ENCODE measurements at places on chromosomes 7 and 10.

- DNase-seq = no peak
These were observed 33.2 kb downstream of the SEMA3A start for GRCh38 chr7:84161398-84161797.

GRCh38 chr7:90472805-90473540 lies 3.5 kb downstream of the PTTG1IP2 start:
- no peak for DNase-seq

- DNase-seq = no peak
These were observed 21.4 kb upstream of the SLIT1 start for GRCh38 chr10:97207131-97207530.

DNA sequence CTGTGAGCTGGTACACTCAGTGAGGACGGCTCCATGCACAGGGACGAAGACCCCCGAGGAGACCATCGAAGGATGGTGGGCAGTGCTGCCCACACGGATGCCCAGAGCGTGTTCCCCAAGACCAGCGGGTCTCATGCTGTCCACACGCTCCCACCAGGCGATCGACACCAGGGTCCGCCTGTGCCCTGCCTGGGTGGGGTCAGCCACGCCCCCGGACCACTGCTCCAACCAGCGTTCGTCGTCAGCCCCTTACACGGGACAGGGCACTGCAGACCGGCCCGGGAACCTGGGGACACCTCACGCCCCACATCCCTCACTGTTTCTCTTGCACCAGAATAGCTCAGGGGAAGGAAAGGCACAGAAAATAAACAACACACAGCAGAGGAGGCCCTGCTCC lies 223.5 kb downstream of the DNAJB6 start:
- DNase-seq = no peak

GRCh38 chr10:19518632-19519031 lies 297.6 kb upstream of the PLXDC2 start:
- no peak for DNase-seq

DNA sequence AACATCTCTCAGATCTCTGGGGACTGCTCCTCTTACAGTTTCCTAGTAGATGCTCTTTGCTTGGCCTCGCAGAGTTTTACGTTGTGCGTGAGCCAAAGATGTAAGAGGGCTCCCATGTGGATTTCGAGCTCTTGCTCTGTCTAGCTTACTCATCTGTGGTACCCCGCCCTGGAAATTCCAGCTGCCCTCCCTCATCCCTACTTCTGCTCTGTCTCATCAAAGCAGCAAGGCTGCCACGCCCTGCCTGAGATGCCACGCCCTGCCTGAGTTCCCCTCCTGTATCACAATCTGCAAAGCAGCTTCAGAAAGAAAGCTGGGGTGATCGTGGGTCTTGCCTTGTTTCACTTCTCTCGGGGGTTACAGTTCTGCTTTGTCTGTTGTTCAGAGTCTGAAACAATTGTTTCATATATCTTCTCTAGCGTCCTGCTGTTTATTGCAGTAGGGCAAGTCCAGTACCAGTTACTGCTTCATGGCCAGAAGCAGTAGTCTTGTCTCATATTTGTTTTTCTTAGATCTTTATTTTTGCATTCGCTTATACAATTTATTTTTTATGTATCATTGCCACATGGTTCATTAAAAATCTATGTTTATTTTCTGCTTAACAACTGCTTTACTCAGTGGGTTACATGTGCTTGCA lies 36.1 kb upstream of the CCNY start:
- peak; percentile 29 for DNase-seq

DNA sequence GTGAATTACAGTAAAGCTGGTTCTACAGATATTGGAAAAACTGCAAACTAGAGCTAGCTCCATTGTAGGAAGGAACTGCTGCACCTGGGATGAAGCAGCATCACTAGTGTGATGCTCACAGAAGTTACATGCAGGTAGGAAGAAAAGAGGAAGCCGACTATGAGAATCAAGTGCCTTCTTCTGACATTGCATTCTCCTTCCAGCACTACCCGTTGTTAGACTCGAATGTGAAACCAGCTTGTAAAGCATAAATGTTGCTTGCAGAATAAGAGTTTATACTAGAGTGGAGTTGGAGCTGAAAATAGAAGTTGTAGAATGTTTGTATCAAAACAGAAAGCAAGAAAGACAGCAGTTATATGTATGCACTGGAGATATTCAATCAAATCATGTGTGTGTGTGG lies 49.9 kb downstream of the TRIM24 start:
- DNase-seq = no peak

- no peak for DNase-seq
These were observed 33.8 kb downstream of the GNG11 start for GRCh38 chr7:93955304-93955703.

DNA sequence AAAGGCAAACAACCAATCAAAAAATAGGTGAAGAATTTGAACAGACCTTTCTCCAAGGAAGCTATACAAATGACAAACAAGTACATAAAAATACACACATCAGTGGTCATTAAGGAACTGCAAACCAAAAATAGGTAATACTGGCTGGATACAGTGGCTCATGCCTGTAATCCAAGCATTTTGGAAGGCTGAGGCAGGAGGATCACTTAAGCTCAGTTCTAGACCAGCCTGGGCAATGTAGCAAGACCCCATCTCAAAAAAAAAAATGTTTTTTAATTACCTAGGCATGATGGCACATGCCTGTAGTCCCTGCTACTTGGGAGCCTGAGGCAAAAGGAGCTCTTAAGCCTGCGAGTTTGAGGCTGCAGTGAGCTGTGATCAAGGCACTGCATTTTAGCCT lies 19.3 kb downstream of the CDCA7L start:
- no peak for DNase-seq

Measured in HS-27A (cell line).